Activated naive CD8-positive, alpha-beta T cell treated with anti-CD3 and anti-CD28 coated beads, Interleukin-2, amount 50 U/mL, for 24 hours (primary cell): ENCODE measurements at places on chromosomes 2 and 18.

GRCh38 chr2:88818381-88818780 lies 126.9 kb downstream of the RPIA start:
- H3K36me3 ChIP-seq: no peaks in the 10 kb centered on the region
- no peak overlapping the region for H3K27ac ChIP-seq
- no peaks in the 10 kb centered on the region for H3K27me3 ChIP-seq
- no peak overlapping the region for H3K4me3 ChIP-seq

- no peaks in the 10 kb centered on the region for H3K4me1 ChIP-seq
- no peak overlapping the region for H3K4me3 ChIP-seq
- no peaks in the 10 kb centered on the region for H3K27me3 ChIP-seq
Observed at GRCh38 chr2:107001551-107001950, 115.6 kb upstream of the ST6GAL2 start.

GRCh38 chr18:56431551-56431950 lies 206.8 kb downstream of the TXNL1 start:
- no peak overlapping the region for H3K27ac ChIP-seq
- no peak for DNase-seq
- H3K27me3 ChIP-seq: no peaks in the 10 kb centered on the region

DNA sequence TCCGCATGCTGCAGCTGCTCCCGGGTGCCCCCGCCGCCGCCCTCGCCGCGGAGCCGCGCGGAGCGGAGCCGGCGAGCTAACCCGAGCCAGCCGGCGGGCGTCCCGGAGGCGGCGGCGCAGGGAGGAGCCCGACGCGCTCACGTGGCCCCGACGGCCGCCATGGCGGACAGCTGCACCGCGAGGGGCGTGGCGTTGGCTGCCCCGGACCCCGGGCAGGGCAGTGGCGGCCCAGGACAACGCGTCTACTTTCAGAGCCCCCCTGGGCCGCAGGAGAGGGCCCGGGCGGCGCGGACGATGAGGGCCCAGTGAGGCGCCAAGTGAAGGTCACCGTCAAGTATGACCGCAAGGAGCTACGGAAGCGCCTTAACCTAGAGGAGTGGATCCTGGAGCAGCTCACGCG lies 30.0 kb upstream of the CCNYL1 start:
- no peak for DNase-seq
- peaks cover 15% of the 10 kb centered on the region for H3K27me3 ChIP-seq
- no peaks in the 10 kb centered on the region for H3K36me3 ChIP-seq
- H3K4me3 ChIP-seq: no peak overlapping the region
- no peak overlapping the region for H3K27ac ChIP-seq

- DNase-seq: no peak
- peaks cover 15% of the 10 kb centered on the region for H3K4me1 ChIP-seq
- peaks cover 25% of the 10 kb centered on the region for H3K36me3 ChIP-seq
- no peak overlapping the region for H3K27ac ChIP-seq
- no peak overlapping the region for H3K4me3 ChIP-seq
Observed at GRCh38 chr2:47026748-47027534, 111.3 kb upstream of the MCFD2 start.

DNA sequence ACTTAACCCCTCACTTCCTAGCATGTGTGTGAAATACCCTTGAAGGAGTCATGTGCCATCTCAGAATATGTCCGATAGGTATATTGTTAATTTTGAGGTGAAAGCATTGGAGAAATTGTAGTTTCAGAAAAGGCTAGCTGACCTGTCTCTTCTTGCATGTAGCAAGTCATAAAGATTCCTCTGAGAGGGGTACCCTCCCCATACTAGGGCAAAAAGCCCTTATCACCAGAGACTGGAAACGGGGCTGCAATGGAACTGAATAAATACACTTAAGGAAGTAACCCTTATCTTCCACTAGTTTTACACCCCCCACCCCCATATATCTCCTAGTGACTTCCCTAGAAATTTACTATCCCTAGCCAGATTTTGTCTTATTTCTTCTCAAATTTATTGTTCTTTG lies 1.8 kb upstream of the SF3B6 start:
- DNase-seq: no peak
- H3K4me3 ChIP-seq: peak overlapping the region; percentile 99
- H3K27ac ChIP-seq: peak overlapping the region; percentile 49
- no peaks in the 10 kb centered on the region for H3K27me3 ChIP-seq
- peaks cover 33% of the 10 kb centered on the region for H3K4me1 ChIP-seq

- no peaks in the 10 kb centered on the region for H3K4me1 ChIP-seq
- no peak overlapping the region for H3K27ac ChIP-seq
- H3K27me3 ChIP-seq: no peaks in the 10 kb centered on the region
Observed at GRCh38 chr18:43389163-43389562, 111.9 kb upstream of the SYT4 start.

GRCh38 chr2:147636238-147636882 lies 208.5 kb upstream of the ACVR2A start:
- H3K27ac ChIP-seq: peak overlapping the region; percentile 61
- no peak overlapping the region for H3K4me3 ChIP-seq
- H3K4me1 ChIP-seq: no peaks in the 10 kb centered on the region
- no peaks in the 10 kb centered on the region for H3K36me3 ChIP-seq

DNA sequence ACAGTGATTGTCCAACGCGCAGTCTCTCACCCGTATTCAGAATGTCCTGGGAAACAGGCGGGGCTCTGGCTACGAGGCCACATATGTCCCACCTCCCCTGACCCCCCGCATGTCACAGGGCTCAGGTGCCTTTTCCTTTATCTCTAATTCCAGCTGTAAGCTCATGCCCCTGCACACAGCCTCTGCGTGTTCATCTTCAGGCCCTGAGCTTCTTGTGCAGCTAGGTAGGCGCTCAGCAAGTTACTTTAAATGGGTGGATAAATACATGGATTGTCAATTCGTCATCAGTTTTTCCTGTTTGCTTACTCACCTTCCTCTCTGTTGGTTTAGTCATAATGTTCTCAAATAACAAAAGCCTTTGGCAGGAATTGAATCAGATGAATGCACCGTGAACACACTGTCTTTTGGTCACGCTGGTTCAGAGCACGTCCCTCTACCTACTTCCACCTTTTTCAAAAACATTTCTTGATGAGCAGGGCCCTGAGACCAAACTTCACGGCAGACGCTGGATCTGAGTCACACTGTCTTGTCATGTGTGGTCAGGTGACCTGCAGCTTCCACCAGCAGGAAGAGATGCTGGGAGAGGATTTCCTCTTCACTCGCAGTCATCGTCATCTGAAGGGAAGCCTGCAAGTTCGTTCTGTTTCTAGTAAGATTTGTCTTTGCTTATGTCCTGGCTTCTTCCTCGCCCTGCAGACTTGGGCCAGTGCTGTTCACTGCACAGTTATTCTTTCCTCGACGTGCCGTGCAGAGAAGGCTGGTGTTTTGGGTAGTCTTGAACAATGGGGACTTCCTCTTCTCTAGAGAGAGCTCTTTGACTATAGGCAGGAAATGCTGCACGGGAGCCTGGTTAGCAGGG lies 138.1 kb downstream of the PTGR3 start:
- peak; percentile 56 for DNase-seq
- no peaks in the 10 kb centered on the region for H3K27me3 ChIP-seq
- peak overlapping the region; percentile 96 for H3K27ac ChIP-seq
- peak overlapping the region; percentile 81 for H3K4me3 ChIP-seq

- no peaks in the 10 kb centered on the region for H3K4me1 ChIP-seq
- no peaks in the 10 kb centered on the region for H3K27me3 ChIP-seq
- no peak overlapping the region for H3K4me3 ChIP-seq
- H3K36me3 ChIP-seq: no peaks in the 10 kb centered on the region
- H3K27ac ChIP-seq: no peak overlapping the region
- DNase-seq: no peak
Observed at GRCh38 chr2:127173057-127173456, 47.0 kb downstream of the CYP27C1 start.

DNA sequence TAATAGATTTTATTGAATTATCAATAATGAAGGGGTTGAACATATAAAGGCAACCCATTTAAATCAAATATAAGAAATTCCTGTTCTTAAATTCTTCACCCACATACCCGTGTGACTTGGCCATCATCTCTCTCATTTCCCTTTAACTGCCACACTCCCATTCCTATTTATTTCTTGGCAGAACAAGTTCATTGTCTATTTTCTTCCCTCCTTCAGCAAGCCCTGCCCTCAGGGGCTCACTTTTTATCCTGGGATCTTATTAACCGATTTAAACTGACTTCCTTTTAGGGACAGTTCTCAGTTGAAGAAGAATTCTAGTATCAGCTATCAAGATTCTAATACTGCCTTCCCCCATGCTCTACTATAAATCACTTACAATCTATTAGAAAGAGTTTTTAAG lies 123.2 kb downstream of the FTCDNL1 start:
- no peaks in the 10 kb centered on the region for H3K36me3 ChIP-seq
- DNase-seq: no peak
- no peak overlapping the region for H3K4me3 ChIP-seq
- H3K27me3 ChIP-seq: peaks cover 31% of the 10 kb centered on the region

DNA sequence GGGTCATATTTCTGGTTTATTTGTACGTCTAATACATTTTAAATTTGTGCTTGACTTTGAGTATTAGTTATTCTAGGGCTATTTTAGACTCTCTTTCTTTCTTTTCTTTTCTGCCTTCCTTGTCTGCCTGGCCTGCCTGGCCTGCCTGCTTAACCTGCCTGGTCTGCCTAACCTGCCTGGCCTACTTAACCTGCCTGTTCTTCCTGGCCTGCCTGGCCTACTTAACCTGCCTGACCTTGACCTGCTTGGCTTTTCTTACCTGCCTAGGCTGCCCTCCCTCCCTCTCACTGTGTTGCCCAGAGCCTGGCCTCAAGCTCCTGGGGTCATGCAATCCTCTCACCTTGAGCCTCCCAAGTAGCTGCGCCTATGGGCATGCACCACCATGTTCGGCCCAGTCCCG lies 83.7 kb downstream of the PMAIP1 start:
- H3K27me3 ChIP-seq: no peaks in the 10 kb centered on the region
- H3K4me1 ChIP-seq: no peaks in the 10 kb centered on the region
- DNase-seq: no peak

GRCh38 chr2:170467568-170468422 lies 247.3 kb upstream of the SP5 start:
- DNase-seq: no peak
- H3K4me3 ChIP-seq: no peak overlapping the region
- H3K27ac ChIP-seq: no peak overlapping the region
- H3K4me1 ChIP-seq: no peaks in the 10 kb centered on the region
- peaks cover 4% of the 10 kb centered on the region for H3K27me3 ChIP-seq

- H3K36me3 ChIP-seq: no peaks in the 10 kb centered on the region
- no peaks in the 10 kb centered on the region for H3K27me3 ChIP-seq
- no peak overlapping the region for H3K4me3 ChIP-seq
- H3K27ac ChIP-seq: peak overlapping the region; percentile 87
- peaks cover 64% of the 10 kb centered on the region for H3K4me1 ChIP-seq
Observed at GRCh38 chr2:28618221-28619141, 122.6 kb downstream of the PLB1 start.

- no peaks in the 10 kb centered on the region for H3K4me1 ChIP-seq
- no peak overlapping the region for H3K27ac ChIP-seq
- no peak overlapping the region for H3K4me3 ChIP-seq
- H3K27me3 ChIP-seq: no peaks in the 10 kb centered on the region
Observed at GRCh38 chr2:28338046-28338817, 54.4 kb upstream of the FOSL2 start.

DNA sequence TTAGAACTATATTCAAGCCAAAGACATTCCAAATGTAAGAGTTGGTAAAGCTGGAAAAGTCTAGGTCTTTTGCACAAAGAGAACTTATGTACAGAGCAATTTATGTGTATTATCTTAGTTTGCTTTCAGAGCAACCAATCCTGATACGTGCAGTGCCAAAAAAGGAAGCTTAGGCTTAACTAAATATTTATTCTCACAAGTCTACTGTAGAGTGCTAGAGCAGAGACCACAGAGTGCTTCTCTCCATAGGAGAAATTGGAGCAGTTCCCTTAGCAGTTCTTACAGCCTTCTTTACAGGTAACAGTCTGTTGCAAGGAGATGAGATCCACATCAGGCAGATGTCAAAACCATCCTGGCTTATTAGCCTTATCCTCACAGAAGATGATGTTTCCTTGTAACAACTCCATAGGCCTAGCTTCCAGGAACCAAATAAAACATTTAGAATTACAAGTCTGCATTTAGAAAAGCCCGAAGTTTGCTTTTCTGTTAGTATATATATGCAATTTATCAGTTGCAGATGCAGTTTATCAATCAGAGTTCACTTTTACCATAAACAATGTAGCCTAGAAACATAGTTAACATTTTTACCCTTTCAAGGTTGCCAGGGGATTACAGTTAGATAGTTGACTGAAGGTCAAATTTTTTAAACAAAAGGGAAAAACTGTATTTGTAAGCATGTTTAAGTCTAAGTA lies 250.6 kb upstream of the KCNJ3 start:
- no peak for DNase-seq
- no peak overlapping the region for H3K4me3 ChIP-seq
- H3K4me1 ChIP-seq: no peaks in the 10 kb centered on the region
- no peak overlapping the region for H3K27ac ChIP-seq
- no peaks in the 10 kb centered on the region for H3K36me3 ChIP-seq

DNA sequence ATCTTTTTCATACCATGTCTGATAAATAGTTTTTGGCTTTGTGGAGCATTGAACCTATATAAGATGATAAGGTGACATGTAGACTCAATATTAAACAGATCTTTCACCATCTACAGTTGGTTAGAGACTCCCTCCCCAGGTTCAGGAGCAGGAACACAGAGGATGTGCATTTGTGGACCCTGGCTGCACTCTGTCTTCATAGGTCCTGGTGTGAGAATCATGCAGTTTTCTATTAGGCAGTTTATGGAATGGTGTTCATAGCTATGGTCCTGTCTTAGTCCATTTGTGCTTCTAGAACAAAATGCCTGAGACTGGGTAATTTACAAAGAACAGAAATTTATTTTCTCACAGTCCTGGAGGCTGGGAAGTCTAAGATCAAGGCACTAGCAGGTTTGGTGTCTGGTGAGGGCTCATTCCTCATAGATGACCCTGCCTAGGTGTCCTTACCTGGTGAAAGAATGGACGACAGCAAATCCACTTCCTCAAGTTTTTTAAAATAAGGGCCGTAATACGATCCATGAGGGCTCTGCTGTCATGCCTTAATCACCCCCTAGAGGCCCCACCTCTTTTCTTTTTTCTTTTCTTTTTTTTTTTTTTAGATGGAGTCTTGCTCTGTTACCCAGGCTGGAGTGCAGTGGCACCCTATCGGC lies 35.3 kb upstream of the FAM98A start:
- H3K27ac ChIP-seq: no peak overlapping the region
- H3K4me1 ChIP-seq: no peaks in the 10 kb centered on the region
- H3K36me3 ChIP-seq: no peaks in the 10 kb centered on the region
- H3K4me3 ChIP-seq: no peak overlapping the region
- no peaks in the 10 kb centered on the region for H3K27me3 ChIP-seq

GRCh38 chr2:211159972-211160371 lies 603.6 kb downstream of the CPS1 start:
- no peak overlapping the region for H3K4me3 ChIP-seq
- no peaks in the 10 kb centered on the region for H3K36me3 ChIP-seq
- H3K27me3 ChIP-seq: no peaks in the 10 kb centered on the region
- H3K27ac ChIP-seq: no peak overlapping the region
- H3K4me1 ChIP-seq: no peaks in the 10 kb centered on the region

- no peaks in the 10 kb centered on the region for H3K27me3 ChIP-seq
- H3K36me3 ChIP-seq: no peaks in the 10 kb centered on the region
Observed at GRCh38 chr2:125272651-125273050, 1247.6 kb downstream of the CNTNAP5 start.

GRCh38 chr18:31596081-31596872 lies 4.6 kb downstream of the TTR start:
- no peaks in the 10 kb centered on the region for H3K27me3 ChIP-seq
- no peak overlapping the region for H3K27ac ChIP-seq
- H3K4me3 ChIP-seq: no peak overlapping the region
- no peaks in the 10 kb centered on the region for H3K4me1 ChIP-seq
- DNase-seq: no peak
- H3K36me3 ChIP-seq: no peaks in the 10 kb centered on the region

- no peak overlapping the region for H3K4me3 ChIP-seq
- H3K27ac ChIP-seq: no peak overlapping the region
- no peak for DNase-seq
Observed at GRCh38 chr2:233680361-233681045, 1.2 kb upstream of the UGT1A7 start.
